ENCODE measurements at places on chromosomes 2 and 18.

- no peak for DNase-seq
These were observed 43.8 kb upstream of the GORASP2 start for GRCh38 chr2:170885130-170885791.

- DNase-seq = no peak
These were observed 103.9 kb downstream of the TTC32 start for GRCh38 chr2:19797871-19798270.

DNA sequence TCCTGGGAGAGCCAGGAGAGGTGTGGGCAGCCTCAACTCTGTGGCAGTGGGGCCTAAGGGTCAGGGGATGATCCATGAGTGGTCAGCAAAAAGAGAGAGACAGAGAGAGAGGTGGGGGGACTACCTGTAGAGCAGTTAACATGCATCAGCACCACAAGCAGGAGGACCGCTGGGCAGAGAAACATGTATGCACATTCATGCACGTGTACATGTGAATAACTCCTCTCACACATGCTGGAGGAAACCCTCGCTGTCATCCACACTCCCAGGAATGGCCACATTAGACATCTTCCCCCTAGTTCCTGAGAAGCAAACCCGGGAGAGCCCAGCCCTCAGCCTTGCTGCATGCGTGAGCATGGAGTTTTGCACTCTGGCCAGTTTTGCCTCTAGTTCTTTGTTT is 166.1 kb downstream of the SMAD7 start:
- no peak for DNase-seq

GRCh38 chr2:118044103-118044716 is 30.3 kb upstream of the CCDC93 start:
- DNase-seq = no peak

- no peak for DNase-seq
These were observed 174.1 kb downstream of the NOL4 start for GRCh38 chr18:34050661-34051060.

DNA sequence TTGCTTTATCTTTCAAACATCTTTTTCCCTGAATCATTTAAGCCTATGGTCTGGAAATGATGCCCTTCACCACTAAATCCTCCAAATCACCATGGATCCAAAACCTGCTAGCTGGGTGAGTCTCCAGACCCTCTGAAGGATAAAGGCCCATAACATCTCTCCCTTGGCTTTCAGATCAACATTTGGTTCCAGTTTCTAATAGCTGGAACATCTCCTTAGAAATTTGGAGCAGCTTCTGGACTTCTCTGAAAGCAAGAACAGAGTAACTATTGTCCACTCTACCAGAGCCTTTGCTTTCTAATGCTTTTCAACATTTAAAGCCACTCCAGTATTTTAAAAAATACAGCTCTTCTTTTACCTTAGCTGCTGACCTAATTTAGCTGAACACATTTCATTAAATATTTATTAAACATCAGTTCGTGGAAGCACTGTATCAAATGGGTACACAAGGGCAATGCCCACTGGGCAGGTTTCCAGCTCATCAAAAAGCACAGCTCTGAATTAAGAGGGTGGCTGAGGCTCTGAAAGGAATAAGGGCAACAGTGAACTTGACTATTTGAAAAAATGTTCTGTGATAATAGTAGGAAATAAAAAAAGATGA is 75.3 kb downstream of the GALNT3 start:
- no peak for DNase-seq

DNA sequence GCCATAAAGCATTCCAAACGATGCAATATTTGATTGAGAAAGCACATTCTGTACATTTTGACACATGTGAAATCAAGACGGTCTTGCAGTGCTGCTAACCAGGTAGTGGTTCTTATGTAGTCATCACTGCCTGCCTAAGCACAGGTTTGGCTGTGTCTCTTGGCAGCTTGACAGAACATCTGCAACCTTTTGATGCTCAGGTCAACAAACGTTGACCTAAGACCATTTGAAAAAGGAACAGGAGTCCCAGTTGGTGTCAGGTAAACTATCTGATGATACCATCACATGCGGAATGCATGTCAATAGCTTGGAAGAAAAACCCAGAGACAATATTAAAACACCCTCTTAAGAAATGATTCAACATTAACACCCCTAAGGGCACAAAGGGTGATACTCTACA is 80.7 kb downstream of the L3MBTL4 start:
- no peak for DNase-seq

GRCh38 chr2:141423124-141423523 is 707.7 kb downstream of the LRP1B start:
- DNase-seq = no peak

DNA sequence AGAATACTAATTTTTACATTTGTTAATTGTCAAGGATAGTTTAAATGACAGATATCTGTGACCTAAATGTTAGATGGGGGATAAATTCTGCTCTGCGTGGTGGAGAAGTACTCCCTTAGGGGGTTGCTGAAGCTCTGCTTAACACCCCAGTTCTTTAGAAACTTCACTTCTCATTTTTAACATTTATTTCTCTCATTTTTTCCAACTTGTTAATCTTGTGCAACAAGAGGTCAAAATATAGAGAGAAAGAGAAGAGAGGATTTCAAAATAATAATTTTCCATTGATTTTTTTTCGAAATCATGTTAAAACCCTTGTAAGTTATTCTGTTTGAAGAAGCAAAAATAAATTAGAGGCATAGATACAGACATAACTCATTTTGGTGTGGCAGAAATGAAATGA is 61.3 kb upstream of the SLC8A1 start:
- no peak for DNase-seq

GRCh38 chr2:203225423-203226039 is 13.3 kb upstream of the CYP20A1 start:
- DNase-seq = no peak

- no peak for DNase-seq
These were observed 423.0 kb downstream of the IRS1 start for GRCh38 chr2:226376516-226377180.

GRCh38 chr2:1256632-1257324 is 156.5 kb upstream of the TPO start:
- DNase-seq = no peak

DNA sequence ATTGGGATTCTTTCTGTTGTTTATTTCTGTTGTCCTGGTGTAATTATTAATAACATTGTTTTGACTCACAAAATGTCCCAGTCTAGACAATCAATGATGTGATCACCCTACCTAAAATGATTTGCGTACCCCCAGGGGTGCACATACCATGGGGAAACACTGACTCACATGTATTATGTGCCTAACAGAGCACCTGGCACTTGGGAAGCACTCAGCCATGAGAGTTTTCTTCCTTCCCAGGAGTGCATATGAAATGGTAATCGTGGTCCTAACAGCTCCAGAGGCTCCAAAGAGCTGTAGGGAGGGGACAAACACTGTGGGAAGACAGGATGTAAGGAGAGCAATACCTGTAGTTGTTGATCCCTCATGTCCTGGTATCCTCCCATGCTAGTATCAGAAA is 187.8 kb upstream of the ERBB4 start:
- no peak for DNase-seq
